ENCODE measurements at places on chromosomes 4 and X.

DNA sequence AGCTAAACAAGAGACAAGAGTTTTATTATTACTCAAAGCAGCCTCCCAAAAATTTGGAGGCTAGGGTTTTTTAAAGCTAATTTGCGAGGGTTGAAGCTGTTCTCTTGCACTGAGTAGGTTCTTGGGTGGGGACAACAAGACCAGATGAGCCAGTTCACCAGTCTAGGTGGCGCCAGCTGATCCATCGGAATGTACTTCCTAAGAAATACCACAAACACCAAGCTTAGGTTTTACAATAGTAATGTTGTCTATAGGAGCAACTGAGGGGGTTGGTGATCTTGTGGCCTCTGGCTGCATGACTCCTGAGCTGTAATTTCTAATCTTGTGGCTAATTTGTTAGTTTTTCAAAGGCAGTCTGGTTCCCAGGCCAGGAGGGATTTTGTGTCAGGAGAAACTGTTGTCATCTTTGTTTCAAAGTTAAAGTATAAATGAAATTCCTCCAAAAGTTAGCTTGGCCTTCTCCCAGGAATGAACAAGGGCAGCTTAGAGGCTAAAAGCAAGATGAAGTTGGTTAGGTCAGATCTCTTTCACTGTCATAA, 130.6 kb downstream of the SLC7A11 start:
- DNase-seq = no peak

GRCh38 chrX:119826399-119826959, 26.3 kb downstream of the UPF3B start:
- peak; percentile 9 for DNase-seq

- no peak for DNase-seq
Observed at GRCh38 chr4:55336138-55337034, 9.7 kb upstream of the SRD5A3 start.

DNA sequence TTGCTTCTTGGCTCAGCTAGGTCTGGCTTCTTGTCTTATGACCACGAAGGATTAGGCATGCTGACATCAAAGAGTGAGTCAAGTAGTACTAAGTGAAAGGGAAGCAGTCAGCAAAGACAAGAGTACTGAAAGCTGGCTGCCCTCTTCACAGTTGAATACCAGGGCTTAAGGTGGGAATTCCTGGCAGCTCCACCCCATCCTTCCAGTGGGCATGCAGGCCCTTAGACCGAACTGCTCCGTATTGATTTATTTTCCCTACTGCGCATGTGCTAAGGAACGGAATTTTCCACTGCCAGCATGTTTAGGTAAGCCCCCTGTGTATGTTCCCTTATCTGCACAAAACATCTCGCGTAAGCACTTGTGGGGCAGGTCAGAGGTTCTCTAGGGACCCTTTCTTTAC, 2320.1 kb downstream of the ARAP2 start:
- no peak for DNase-seq

DNA sequence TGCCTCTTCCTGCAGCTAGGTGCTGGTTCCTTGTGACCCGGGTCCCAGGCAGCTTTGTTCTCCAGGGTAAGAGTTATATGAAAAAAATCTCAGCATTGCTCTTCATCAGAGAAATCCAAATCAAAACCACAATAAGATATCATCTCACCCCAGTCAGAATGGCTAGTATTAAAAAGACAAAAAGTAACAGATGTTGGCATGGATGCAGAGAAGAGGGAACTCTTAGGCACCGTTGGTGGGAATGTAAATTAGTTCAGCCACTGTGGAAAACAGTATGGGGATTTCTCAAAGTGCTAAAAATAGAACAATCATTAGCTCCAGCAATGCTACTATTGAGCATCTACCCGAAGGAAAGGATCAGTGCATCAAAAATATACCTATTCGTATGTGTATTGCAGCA, 61.5 kb downstream of the SORCS2 start:
- DNase-seq = no peak

- no peak for DNase-seq
Observed at GRCh38 chrX:132294776-132295495, 75.7 kb upstream of the RAP2C start.

DNA sequence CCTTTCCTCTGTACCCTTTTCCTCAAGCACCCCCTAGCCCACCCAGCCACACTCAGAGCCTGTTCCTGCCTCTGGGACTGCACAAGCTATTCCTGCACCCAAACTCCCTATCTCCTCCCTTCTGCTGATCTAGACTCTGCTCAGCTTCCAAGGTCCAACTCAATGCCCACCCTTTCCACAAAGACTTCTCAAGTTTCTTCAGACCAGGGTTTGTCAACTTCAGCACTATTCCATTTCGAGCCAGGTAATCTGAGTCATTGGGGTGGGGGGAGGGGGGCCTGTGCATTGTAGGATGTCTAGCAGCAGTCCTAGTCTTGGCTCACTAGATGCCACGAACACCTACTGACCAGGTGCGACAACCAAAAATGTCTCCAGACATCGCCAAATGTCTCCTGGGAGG, 37.3 kb downstream of the PHKA2 start:
- no peak for DNase-seq

DNA sequence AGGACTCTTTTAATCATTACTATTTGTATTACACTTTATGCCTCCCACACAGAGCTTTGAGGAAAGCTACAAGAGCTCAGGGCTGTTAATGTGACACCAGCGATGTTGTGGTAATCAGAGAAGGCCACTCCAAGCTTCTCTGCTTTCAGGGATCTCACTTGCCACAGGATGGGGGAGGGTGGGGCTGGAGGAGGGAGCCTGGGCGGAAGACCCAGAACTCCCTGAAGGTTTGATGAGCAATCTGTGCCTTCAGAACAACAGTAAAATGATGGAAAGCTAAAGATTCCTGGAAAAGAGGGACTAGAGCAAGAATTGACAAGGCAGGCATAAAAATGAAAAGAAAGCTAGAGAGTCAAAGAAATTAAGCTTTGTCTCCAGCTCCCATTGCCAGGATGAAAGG, 75.6 kb downstream of the MAML3 start:
- DNase-seq = no peak

DNA sequence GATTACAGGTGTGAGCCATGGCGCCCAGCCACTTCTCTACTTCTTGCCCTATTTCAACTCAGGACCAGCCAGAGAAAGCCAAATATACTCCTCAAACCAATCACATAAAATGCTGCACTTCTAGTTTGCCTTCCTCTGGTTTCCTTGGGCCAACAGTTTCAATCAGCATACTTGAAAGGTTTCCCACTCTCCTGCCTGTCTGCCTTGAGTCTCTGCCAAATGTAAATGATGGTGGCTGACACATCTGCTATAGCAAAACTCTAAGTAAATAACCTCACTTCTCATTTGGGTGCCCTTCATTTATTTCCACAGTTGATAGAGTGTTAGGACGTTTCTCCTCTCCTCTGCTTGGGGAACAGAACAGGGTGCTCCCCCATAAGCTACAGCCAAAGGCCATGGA, 36.4 kb upstream of the PPA2 start:
- no peak for DNase-seq

DNA sequence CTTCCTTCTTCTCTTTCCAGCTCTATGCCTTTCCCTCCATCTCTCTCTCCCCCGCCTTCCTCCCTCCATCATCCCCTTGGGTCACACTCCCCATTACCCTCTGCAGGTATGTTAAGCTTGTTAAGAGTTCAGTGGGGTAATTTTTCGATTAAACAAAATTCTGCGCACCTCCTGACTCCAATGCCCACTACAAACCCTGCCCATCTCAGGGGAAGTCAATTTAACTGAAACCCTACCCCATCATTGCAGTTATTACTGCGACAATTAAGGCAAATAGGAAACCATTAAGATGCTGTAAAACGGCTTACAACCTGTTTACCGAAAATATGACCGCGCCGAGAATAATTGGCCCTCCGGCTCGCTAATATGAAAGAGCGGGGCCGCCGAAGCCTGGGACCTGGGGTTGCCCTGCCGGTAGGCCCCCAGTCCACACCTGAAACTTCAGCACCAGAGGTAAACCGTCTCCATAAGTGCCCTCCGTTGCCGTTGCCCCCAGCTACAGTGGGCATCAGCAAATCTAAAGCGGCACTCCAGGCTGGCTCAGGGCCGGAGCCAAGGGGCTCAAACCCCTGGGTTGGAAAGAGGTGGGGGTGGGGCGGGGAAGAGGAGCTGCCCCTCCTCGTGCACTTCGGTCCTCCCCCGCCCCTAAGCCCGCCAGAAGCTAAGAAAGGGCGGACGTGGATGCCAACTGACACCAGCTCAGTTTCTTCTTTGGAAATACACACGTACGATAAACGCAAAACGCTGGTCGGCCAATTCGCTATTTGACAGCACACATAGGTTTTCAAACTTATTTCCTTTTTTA, 4.8 kb downstream of the ARX start:
- no peak for DNase-seq

GRCh38 chr4:113094331-113094730, 44.9 kb downstream of the ANK2 start:
- DNase-seq = no peak

DNA sequence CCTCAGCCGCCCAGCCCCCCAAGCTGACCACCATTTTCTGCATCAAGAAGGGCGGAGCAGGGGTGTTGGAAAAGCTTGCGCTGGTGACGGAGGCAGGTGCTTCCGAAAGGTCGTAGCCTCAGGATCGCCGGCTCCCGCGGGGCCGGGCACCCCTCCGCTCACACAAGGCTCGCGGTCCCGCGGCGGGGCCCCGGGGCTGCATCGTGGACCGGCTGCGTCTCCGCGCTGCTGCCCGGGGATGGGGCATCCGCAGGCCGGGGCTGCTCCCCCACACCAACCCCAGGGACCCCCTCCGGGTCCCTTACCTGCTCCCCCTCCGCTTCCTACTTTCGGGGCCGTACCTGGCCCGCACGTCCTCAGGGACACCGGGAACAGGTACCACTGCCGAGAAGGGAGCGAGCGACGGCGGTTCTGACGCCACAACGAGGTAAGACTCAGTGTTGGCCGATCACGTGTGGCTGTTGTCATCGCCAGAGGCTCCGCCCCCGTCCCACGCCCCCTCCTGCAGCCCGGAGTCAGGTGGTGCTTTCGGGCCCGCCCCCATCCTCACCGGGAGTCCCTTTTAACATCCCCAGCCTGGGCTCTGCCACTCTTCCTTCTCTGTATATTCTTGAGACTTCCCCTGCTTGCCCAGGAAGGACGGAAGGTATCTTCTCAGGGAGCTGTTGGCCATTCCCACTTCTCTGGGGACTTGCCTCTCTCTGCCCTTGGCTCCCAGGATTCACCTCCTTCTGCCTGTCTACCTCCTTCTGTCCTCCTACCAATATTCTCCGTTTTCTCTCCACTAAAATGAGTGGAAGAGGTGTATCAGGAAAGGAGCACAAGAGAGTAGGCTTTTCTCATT, at the start of gene BEX2:
Gene BEX2 (minus strand): TSS at position 436 of the 844 bp plus-strand sequence. CDS start 1,014 bp downstream, outside the sequence.
- DNase-seq = peak; percentile 59
